C1 segment of cervical spinal cord (tissue), 14 donors: ENCODE measurements at places on chromosomes 7 and 10.

GRCh38 chr10:122461367-122461728 is at the start of gene HTRA1:
Gene HTRA1 (plus strand): TSS chr10:122461553. CDS start chr10:122461653, 100 bp downstream.
- DNase-seq, result peak; percentile 66

- no peak for DNase-seq
Measured at GRCh38 chr7:99498546-99498944, 1.5 kb downstream of the ZNF394 start.

- no peak for DNase-seq
Measured at GRCh38 chr7:8109196-8110022, 140.8 kb downstream of the GLCCI1 start.

DNA sequence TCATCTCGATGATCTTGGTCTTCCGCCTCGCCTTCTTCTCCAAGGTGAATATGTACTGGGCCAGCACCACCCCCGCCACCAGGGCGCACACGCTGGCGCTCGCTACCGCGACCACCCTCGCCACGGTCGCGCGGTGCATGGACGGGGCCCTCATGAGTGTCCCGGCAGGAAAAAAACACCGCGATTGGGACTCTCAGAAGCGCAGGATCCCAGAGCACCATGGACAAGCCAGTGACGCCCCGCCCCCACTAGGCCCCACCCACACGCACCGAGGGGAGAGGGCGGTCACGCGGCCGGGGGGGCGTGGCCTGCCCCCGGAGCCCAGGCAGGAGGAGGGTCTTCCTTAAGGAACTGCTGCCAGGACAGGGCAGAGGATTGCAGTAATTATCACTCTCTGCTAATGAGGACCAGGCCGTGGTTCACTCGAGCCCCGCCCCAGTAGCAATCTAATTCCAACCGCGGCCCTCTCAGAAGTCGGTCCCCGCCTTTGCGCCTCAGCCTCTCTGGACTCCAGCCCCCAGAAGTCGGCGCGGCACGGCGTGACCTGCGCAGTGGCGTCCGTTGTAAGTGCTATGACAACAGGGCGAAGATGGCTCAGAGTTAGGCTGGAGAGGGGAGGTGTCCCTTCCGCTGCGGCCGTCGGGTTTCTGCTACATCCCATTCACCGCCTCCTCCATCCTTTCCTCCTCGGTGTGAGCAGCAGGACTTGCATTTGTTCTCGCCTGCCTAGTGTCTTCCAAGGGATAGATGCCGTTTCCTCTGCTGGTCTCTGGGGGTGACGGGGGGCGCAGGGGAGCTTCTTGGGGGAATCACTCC is at the start of gene BBS9:
TSS of gene BBS9 (plus strand) at position 575 of the 816 bp plus-strand sequence. CDS start 16,689 bp downstream, outside the sequence.
- peak; percentile 97 for DNase-seq

- DNase-seq, result no peak
Measured at GRCh38 chr10:129820451-129820850, 143.6 kb downstream of the EBF3 start.

DNA sequence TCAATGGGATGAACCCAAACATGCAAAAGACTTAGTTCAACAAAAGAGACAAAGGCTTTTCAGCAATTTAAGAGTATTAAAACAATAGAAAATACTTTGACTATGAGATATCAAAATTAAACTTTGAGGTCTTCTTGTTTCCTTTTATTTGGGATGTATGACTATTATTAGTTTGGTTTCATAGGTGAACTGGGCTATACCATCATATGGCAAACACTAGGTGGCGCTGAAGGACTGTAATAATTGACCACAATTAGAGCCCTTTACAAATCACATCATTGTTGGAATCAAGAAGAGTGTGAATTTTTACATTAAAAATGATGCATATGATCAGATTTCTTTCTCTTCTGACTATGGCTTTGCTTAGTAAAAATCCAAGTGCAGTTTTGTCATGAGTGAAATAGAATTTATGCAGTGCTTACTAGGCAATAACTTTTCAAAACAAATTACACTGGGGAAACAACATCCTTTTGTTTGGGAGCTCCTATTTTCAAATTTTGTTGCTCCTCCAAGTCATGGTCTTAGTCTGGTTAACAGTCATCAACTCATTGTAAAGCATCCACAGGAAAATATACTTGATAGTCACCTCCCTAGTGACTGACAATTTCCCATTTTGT is 14.7 kb upstream of the NXPH1 start:
- DNase-seq, result peak; percentile 11

- DNase-seq, result no peak
Measured at GRCh38 chr7:47847207-47847606, 101.1 kb downstream of the PKD1L1 start.

GRCh38 chr7:85471740-85472139 is 284.9 kb upstream of the SEMA3D start:
- DNase-seq, result no peak

GRCh38 chr10:117175901-117176534 is 21.3 kb upstream of the KCNK18 start:
- DNase-seq, result peak; percentile 52

DNA sequence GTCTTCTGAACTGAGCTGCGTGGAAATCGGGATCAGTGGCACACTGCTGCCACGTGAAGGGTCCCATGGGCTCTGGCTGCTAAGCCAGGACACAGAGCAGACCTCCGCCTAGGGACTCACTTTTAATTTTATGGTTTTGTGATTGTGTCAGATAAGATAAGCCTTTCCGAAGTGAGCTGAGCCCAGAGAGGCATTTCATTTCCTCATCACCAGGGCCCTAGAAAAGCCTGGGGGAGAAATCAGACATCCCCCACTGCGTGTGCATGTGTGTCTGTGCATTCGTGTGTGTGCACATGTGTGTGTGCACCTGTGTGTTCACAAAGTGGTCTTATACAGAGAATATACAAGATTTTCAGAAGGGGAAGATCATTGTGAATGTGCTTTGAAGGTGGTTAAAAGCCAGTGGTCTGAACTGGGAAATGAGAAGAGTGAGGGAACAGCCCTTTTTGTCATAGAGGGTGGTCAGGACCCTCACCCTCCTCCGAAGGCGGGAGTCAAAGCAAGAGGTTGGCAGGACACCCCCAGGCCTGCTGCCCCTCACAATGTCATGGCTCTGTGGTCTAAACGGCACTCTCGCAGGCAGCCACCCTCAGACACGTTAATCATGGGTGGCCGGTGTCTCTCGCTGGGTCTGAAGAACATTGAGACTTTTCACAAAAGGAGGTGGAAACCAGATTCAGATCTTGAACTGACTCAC is 176.1 kb upstream of the PFKP start:
- no peak for DNase-seq

- no peak for DNase-seq
Measured at GRCh38 chr7:74518654-74519053, 64.9 kb downstream of the GTF2IRD1 start.

DNA sequence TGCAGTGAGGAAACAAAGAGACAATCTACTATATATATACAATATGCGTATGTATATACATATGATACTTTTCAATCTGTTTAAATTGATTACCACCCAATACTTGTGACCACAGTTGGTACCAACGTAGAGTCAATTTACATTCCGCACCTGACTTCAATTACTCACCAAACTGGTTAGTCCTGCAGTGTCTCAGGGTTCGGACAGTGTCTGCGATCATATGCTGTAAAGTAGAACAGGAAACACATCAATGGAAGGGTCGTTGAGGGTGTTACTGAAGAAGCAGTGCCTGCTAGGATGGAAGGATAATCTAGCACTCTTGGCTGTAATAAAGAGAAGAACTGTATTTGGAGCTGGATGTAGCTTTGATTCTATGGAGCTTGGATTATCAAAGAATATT is 179.7 kb upstream of the CDCA7L start:
- DNase-seq, result no peak

- no peak for DNase-seq
Measured at GRCh38 chr7:27300421-27300820, 57.8 kb downstream of the EVX1 start.

- no peak for DNase-seq
Measured at GRCh38 chr10:110803239-110803749, 68.4 kb upstream of the PDCD4 start.

DNA sequence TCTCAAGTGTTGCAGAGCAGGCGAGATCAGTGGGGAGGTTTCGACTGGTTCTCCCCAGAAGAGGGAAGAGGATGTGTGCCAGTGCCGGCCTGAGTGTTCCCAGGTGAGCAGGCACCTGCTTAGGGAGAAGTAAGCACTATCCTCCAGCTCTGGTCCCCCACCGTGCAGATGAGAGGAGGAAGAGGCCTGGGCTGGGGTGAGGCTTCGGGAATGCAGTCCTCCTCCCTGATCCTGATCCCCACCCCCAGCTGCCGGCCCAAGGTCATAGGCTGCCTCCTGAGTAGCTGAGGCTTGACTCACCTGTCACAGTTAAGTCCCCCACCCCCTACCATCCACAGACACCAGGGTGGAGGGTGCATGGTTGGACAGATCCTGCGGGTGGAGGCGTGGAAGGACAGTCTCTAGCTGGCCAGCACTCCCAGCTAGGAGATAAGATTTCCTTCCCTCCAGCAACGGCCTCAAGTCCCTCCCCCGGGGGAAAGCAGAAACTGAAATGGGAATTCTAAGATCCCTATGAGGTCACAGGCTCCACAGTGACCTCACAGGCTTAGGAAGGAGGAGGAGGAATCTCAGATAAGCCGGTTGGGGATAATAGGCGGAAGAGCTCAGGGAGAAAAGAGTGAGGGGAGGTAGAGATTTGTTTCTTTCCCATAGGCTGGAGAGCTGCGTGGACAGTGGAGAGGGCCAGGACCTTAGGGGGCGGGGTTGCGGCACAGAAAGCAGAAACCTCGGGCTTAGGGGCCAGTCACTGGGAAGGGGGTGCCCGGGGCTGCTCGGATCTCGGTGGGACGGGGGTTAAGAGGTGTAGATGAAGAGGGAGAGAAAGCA is 1.0 kb downstream of the LRCH4 start:
- no peak for DNase-seq

DNA sequence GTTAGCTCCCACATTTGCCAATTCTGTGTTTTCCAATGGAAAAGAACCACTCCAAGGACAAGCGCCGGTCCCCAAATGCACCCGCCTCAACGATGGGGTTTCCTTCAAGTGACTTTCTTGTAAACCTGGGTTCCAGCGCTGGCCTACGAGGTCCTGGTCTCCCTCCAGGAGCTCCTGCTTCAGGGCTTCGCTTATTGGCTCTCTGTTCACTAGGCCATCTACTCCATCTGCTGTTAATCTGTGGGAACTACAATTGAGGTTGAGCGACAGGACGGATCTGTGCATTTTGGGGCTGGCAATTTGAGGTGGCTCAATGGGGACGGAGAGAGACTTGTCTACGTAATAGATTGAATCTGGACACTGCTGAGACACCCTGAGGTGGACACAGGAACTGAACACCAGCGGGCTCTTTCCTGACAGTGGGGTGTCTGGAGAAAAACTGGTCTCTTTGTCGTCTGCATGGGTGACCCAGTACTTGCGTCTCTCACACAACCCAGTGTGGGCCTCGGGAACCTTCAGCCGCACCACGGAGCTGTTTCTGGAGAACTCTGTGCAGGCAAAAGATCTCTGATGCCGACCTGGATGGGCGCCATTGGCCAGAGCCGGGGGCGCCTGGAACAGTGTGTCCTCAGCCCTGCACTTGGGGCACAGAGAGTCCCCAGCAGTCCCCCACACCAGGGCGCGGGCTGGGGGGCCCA is 115.9 kb upstream of the ADAM12 start:
- no peak for DNase-seq

DNA sequence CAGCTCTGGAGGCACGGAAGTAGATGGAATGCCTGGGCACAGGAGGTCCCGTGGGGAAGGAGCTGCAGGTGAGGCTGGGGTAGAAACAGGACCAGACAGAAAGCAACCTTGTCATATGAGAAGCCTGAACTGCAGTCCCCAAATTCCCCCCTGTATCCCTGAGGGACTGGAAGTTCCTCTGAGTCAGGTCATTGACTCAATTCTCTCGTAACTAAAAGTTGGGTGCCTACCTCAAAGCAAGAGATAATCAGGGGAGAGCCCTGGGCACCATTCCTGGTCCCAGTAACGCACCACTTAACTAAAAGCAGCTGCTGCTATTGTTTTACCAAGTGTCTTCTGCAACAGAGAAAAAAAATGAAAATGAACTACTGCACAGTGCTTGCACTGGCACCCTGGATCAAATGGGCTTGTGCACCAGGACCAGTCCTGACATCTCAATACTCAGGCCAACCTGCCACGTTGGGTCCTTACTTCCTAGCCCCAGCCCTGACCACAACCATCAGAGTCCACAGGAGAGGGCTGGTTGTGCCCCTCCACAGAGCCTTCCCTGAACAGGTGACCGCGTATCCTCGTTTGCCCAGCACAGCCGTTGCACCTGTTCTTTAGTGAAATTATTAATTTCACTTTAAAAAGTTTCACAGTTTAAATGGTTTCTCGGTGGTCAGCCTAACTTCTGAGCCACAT is 79.3 kb downstream of the GRID1 start:
- no peak for DNase-seq

DNA sequence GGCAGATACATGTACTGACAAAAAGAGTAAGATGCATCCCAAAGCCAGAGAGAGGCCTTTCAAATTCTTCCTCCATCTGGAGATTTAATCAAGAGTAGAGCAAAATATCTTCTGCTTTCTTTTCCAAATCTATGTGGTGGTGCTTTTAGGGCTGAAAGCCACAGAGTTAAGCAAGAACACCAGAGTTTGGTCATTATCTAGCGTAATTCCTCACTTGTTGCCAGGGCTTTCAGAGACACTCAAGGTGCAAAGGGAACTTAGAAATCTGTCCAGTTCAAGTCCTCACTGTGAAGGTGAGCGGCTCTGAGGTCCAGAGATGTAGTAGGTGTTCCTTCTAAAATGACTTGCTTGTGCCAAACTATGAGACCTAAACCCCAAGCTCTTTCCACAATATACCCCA is 10.9 kb upstream of the NFE2L3 start:
- no peak for DNase-seq

GRCh38 chr7:64886956-64887545 is 16.0 kb upstream of the ZNF273 start:
- no peak for DNase-seq

DNA sequence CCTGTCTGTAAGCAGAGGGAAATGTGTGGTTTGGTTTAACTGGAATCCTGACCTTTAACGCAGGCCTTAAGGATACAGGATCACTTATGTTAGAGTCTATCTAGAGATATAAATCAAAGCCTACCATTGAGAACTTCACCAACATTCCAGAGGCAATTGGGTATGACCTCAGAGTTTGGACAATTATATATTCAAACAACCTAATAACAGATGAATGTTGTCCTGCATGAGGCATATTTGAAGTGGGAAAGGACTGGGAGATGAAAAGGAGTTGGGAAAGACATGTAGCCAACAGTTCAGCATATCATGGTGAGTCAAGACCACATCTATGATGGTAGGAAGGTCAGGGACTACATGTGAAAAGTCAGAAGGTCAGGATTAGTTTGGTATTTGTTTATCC is 274.2 kb downstream of the DOCK4 start:
- no peak for DNase-seq

GRCh38 chr7:105249216-105249615 is 139.5 kb downstream of the SRPK2 start:
- no peak for DNase-seq

DNA sequence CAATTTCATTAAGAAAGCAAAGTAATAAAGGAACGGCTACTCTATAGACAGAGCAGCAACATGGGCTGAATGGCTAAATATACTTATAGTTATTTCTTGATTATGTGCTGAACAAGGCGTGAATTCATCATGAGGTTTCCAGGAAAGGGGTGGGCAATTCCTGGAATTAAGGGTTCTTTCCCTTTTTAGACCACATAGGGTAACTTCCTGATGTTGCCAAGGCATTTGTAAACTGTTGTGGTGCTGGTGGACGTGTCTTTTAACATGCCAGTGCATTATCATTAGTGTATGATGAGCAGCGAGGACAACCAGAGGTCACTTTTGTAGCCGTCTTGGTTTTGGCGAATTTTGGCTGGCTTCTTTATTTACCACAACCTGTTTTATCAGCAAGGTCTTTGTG is 28.5 kb upstream of the ZMYND11 start:
- no peak for DNase-seq

GRCh38 chr7:41323806-41324205 is 379.1 kb downstream of the INHBA start:
- no peak for DNase-seq

- DNase-seq, result no peak
Measured at GRCh38 chr7:105776068-105776790, 100.2 kb downstream of the ATXN7L1 start.
